NCI-H187 treated with DMSO at 0.1 percent for 48 hours (cell line): ENCODE measurements at places on chromosomes 12 and 14.

DNA sequence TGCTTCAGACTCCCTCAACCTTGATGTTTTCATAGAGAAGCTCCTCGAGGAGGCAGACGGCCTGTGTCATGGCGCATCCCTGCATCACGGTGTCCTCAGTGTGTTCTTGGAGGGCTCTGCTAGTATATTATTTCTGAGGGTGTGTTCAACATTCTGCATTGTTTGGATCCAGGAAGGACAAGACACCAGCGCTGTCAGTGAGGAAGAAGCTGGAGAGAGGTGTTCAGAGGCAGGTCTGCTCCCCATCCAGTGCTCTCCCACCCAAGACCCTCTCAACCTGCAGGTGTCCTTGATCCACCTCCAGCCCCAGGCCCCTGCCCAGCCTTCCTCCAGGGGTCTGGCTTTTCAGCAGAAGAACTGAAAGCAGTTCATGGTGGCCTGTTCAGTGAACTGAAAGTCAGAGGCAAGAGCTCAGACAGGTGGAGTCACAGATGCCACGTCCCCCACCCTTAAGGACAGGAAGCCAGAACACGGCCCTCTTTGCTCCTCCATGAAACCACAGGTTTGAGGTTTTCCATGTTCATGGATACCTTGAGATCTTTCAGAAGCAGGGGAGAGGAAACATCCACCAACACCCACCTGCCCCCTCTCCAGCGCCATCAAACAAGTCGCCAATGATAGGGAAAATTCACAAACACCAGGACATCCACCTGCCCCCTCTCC is 37.4 kb downstream of the DIO3 start:
- DNase-seq, result no peak

GRCh38 chr12:125205386-125205785 is 140.2 kb downstream of the AACS start:
- DNase-seq, result no peak

DNA sequence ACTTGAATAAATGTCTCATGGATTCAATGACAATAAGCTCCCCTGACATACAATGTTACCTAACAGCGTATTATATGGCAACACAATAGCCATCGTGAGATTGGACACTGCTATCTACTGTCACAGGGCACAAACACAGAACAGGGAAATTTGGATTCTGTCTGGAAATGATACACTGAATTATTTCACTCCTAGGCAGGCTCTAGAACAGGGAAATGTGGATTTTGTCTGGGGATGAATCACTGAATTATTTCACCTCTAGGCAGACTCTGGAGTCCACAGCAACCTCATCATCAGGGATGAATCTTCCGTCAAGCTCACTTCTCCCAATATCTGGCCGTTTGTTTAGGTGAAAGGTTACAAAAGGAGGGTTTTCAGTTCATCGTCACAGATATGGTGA is 288.8 kb downstream of the TMEM132D start:
- no peak for DNase-seq

GRCh38 chr12:25436206-25437030 is 116.7 kb downstream of the LMNTD1 start:
- DNase-seq, result no peak

GRCh38 chr14:96130854-96131253 is 73.8 kb upstream of the BDKRB2 start:
- DNase-seq, result no peak

DNA sequence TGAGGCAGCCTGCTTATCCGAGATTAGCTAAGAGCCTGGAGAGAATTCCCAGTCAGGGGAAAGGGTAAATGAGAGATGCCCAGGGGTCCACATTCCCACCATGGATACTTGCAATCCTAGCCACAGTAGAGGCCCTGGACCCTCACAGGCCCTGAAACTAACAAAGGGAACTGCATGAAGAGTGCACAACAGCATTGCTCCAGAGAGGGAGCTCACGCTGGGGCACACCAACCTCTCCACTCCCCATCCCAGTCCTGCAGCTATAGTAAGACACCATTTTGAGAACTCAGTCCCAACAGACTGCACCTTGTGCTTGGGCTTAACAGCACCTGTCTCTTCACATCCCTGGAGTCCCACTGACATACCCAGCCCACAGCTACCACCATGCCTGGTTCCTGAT is 30.5 kb downstream of the CEP83 start:
- no peak for DNase-seq

- DNase-seq, result no peak
Measured at GRCh38 chr12:24904871-24905270, 44.0 kb downstream of the BCAT1 start.

DNA sequence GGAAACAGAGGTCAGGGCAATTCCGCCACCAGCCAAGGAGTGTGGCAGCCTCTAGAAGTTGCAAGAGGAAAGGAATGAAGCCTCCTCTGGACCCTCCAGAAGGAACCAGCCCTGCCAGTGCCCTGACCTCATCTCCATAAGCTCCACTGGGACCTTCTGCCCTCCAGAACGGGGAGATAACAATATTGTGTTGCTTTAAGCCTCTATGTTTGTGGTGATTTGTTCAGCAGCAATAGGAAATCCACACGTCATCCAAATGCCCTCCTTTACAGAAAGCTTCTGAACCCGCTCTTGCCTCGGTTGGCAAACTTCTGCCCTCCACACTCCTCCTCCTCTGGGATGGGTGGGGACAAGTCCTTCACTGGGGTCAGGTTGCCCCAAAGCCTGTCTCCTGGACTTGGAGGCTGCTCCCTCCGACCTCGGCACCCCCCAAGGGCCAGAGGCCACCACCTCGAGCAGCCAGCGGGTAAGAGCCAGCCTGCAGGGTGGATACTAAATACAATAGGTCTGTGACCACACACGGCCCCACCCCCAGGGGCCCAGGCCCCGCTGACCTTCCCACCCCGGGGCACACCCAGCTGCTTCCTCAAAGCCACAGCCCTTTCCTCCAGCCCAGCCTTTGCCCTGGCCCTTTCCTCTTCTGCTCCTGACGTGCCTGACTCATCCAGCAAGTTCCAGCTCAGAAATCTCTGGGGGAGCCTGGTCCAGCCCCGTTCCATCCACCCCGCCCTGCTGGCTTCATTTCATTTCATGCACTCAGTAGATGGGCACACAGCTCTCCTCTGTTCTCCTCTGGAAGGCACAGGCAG is 58.7 kb upstream of the NCOR2 start:
- DNase-seq, result no peak

GRCh38 chr14:64501411-64502171 is 2.0 kb downstream of the ZBTB25 start:
- no peak for DNase-seq

GRCh38 chr12:109157986-109158385 is 41.6 kb downstream of the ACACB start:
- DNase-seq, result no peak

DNA sequence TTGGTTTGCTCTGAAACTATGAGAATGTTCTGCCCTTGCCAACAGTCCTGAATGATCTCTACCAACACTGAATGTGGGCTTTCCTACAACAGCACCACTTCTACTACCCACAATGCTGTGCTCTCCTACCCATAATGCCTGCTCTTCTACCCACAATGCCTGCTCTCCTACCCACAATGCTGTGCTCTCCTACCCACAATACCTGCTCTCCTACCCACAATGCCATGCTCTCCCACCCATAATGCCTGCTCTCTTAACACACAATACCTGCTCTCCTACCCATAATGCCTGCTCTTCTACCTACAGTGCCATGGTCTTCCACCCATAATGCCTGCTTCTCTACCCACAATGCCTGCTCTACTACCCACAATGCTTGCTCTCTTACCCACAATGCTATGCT is 92.3 kb downstream of the KCNK13 start:
- DNase-seq, result no peak

GRCh38 chr12:6337958-6338433 is 3.9 kb downstream of the TNFRSF1A start:
- no peak for DNase-seq

DNA sequence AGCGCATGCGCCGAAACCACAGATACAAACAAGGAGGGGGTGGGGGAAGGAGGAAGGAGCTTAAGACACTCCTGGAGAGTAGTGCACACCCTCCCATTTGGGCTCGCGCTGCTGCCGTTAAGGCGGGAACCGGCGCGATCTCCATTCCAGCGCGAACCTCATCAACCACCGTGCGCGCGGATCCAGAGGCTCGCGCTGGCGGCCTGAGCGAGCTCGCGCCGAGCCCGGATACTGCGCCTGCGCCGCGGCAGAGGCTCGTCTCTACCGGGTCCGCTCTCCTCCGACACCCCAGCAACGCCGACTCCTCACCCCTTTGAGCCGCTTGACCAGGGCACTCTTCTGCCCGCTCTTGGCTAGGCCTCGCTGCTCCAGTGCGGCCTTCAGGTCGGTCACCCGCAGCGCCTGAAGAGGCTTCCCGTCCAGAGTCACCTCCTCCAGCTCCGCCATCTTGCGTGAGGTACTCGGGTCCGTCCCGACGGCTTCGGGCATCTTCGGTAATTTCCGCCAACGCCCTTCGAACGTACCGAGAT is at the start of gene ACIN1:
Gene ACIN1, minus strand, starts transcription at position 471 of the 530 bp plus-strand sequence. Its CDS starts 24 bp downstream, at position 447.
- DNase-seq, result no peak

DNA sequence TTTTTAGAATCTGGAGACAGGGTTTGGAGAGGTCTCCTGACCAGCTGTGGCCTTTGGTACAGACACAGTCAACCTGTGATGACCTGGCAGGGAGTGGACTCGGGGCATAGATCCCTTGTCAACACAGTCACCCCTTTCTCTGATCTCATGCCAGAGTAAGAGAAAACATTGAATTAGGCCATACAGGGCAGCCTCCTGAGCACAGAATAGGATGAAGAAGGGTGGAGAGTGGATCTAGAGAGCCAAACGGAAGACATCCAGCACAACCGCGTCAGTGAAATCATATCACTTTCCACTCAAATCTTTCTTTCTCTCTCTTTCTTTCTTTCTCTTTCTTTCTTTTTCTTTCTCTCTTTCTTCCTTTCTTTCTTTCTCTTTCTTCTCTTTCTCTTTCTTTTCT is 145.9 kb upstream of the TBX3 start:
- DNase-seq, result no peak

- DNase-seq, result no peak
Measured at GRCh38 chr14:31717294-31718085, 156.3 kb downstream of the NUBPL start.

DNA sequence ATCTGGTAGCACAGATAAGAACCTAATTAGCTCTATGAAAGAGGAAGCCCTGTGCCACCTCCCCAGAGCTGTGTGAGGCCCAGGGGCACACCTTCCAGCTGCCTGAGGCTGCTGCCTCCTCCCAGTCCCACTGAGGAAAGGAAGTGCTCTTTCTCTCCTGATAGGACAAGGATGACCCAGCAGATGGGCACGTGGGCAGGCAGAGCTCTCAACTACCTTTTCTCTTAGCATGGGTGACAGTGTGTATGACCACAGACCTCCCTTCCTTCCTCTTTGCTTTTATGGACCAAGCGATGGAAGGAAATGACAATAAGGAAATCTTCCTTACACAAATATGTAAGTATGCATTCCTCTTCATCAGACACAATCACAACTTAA is 127.6 kb upstream of the AMIGO2 start:
- no peak for DNase-seq

GRCh38 chr12:90152897-90153624 is 444.4 kb upstream of the ATP2B1 start:
- DNase-seq, result no peak

DNA sequence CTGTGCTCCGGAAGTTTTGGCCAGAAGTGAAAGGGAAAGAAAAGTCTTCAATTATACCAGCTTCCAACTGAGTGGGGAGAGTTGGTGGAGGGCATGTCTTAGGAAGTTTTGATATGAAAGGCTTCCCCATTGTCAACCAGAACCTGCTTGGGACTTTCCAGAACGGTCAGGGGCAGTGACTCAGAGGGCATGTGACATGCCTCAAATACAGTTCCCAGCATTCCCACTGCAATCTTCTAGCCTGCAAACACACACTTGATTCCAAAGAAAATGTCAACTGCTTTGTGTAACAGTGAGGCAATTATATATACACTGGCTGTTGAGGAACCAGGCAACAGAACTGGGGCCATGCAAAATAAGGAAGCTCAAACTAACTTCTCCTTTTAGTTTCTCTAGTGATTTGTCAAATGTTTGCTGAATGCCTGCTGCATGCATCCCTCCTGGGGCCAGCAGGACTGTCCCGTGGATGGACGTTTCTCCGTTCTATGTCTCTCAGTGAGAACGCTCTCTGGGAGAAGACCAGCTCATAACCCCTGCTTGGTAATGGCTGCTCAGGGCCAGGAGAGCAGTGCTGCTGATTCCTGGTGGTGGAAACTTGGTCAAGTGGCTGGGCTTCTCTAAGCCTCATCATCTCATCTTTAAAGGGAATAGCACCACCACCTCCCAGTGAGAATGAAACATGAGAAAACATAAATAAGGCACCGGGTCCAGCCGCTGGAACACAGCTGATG is 18.3 kb downstream of the SLC25A47 start:
- no peak for DNase-seq

- DNase-seq, result no peak
Measured at GRCh38 chr12:90909069-90909770, 45.8 kb downstream of the CCER1 start.

GRCh38 chr12:7581625-7582024 is 78.0 kb upstream of the CD163 start:
- no peak for DNase-seq

DNA sequence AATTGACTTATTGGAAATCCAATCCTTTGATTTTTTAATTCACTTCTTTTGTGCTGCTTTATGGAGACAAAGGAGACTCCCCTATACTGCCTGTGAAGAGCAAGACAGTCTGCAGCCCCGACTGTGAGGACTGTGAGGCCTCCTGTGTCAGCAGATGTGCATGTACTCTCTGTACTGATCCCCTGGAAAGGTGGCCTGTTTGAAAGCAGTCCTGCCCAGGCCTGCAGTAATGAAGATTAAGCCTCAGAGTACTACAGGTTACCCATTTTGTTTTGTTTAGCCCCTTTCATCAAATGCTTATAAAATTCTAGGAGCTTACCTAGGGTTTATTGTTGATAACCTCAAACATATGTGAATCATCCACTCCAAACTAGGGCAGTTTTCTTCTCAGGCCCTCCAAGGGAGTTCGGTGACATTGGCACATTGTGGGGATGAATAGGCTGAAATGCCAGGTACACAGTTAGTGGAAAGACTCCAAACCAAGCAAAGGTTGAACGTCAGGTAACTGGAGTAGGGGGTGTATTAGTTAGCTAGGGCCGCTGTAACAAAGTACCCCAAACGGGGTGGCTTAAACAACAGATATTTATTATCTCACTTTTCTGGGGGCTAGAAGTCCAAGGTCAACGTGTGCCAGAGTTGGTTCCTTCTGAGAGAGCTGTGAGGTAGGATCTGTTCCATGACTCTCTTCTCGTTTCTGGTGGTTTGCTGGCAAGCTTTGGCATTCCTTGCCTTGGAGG is 208.7 kb upstream of the BCL2L14 start:
- DNase-seq, result no peak

DNA sequence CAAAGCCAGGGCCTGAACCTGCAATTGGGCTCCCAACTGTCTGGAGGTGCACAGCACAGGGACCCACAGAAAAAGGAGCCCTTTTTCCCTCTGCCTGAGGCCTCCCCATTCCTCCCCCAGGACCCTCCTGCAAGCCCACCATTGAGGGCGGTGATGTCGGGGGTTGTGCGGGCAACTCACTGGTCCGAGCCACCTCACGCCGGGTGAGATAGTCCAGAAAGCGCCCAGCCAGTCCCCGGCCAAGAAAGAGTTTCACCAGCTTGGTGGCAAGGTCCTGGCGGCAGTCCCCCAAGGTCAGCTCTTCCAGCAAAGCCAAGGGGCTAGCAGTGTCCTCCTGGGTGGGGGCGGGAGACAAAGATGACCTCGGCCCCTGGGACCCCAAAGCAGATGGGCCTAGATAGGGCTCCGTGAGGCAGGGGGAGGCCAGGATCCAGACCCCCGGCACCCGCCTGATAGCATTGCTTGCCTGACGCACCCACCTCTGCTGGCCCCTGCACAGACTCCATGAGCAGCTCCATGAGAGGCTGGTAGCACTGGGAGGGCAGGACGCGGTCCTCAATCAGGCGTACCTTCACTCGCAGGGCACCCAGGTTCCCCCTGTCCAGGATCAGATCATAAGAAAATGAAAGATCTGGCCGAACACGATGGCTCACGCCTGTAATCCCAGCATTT is 20.0 kb downstream of the RASAL1 start:
- DNase-seq, result no peak
